ENCODE measurements at places on chromosomes 4 and X. TPM values are rescaled to one million over a fixed set of nuclear protein-coding genes. Genes with fewer than 3 reads are reported as not detected.

DNA sequence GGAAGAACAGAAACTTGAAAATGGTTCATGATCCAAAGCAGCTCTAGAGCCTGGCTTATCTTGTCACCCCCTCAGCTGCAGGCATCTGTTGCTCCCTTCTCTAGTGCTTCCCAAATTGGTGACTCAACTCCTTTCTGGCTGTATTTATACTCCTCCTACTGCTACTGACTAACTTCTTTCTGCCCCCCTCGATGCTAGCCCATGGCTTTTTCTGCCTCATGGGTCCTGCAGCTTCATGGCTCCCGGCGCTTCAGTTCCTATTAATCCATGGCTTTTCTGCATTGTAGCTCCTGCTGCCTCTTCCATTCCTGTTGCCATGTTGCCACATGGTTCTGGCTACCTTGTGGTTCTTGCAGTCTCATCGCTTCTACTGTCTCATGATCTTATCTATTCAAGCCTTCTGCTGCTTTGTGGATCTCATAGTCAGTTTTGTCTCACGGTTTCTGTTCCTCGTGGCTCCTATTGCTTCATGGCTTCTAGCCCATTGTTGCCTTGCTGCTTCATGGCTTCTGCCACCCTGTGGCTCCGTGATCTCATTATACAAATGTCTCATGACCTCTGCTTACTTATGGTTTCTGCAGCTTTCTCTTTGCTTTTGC, 48.1 kb downstream of the SMC1A start:
- no peak overlapping the region for H3K27ac ChIP-seq
- no peak overlapping the region for H3K4me3 ChIP-seq
- no peak for DNase-seq
- H3K4me1 ChIP-seq = no peaks in the 10 kb centered on the region

GRCh38 chrX:38438321-38438720, 85.9 kb downstream of the OTC start:
- no peaks in the 10 kb centered on the region for H3K4me1 ChIP-seq
- DNase-seq = no peak
- H3K27me3 ChIP-seq = no peaks in the 10 kb centered on the region
- H3K4me3 ChIP-seq = no peak overlapping the region
- H3K27ac ChIP-seq = no peak overlapping the region

DNA sequence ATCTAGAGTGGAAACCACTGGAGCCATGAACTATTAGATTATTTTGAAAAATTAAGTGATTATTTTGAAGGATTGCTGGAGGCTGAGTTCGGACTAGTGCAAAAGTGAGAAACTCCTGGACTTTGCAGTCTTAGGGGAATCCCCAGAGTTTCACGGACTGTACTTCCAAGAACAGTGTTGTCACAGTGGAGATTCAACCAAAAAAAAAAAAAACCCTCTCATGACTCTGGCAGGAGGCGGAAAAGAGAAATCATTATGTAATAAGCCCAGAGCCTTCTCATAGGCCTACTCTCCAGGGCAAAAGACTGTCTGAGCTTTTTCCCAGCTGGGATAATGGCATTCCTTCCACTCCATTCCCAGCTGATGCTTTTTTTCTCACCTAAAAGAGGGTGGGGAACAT, 16.8 kb upstream of the C4orf51 start:
- no peaks in the 10 kb centered on the region for H3K36me3 ChIP-seq
- no peaks in the 10 kb centered on the region for H3K27me3 ChIP-seq
- no peak overlapping the region for H3K4me3 ChIP-seq
- H3K27ac ChIP-seq = no peak overlapping the region
- no peak for DNase-seq
- no peaks in the 10 kb centered on the region for H3K4me1 ChIP-seq

GRCh38 chr4:61520166-61520565, 320.0 kb downstream of the ADGRL3 start:
- no peaks in the 10 kb centered on the region for H3K27me3 ChIP-seq
- no peak for DNase-seq

DNA sequence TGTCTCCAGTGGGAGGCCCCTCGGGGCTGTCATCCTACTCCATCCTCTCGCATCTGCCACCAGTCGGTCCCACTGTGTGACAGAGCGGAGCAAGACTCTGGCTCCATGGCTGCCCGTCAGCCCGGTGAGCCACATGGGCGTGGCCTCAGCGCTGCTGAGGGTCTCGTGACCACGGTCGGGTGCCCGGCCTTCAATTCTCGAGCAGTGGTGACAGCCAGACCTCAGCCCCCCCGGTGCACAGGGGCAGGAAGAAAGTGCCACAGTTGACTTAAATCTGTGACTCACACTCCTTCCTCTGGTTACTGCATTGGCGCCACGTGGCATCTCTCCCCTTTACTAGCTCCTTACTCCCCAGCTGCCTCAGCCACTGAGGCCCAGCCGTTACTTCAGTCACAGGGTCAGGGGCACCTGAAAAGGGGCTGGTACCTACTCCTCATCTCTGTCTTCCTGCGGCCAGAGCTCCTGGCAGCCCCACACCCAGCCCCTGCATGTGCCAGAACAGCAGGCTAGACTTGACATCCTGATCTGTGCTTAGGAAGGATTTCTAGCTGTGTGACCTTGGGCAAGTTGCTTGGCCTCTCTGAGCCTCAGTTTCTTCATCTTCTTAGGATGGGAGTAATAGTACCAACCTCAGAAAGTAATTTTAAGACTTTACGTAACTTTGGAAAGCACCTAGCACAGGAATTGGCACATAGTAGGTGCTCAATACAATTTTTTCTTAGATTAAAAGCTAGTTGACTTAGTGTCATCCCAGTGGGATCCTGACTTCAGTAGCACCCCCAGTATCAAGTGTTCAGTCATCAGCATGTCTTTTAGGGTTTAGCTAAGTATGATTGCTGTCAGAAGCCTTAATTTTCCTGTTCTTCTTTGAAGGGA, 66.1 kb downstream of the TNIP2 start:
- H3K4me1 ChIP-seq = no peaks in the 10 kb centered on the region
- peaks cover 60% of the 10 kb centered on the region for H3K36me3 ChIP-seq
- no peaks in the 10 kb centered on the region for H3K27me3 ChIP-seq

DNA sequence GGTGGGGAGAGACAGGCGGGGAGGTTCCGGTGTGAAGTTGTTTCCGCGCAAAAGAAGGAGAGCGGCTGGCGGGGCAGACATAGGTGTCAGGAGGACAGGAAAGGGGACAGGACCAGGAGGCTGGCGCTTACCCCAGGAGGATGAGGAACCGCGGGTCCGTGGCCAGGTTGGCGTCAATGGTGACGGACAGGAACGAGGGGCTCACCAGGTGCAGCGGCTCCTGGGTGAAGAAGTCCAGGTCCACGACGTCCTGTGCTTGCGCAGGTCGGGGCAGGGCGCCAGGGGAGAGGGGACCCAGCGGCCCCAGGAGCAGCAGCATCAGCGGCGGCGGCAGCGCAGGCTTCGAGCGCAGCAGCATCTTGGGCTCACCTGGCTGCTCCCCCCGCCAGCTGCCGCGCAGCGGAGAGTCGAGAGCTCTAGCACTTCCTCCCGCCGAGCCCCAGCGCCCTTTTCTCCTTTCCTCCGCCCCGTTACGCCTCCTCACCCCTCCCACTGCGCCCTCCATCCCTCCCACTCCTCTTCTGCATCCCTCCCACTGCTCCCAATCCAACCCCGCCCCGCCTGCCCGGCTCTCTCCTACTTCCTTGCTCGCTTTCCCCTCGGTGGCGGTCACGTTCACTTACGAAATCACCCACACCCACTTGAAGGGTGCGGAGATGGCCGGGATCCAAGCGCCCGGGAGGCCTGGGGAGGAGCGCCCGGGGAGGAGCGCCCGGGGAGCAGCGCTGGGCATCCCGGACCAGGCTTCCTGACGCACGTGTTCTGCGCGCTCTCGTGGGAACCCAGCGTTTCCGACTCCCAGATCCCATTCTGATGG, at the start of gene HPSE:
TSS of gene HPSE (minus strand) at position 424 of the 817 bp plus-strand sequence. CDS start at position 358, 66 bp downstream.
- H3K36me3 ChIP-seq = no peaks in the 10 kb centered on the region
- H3K4me1 ChIP-seq = peaks cover 23% of the 10 kb centered on the region
- H3K4me3 ChIP-seq = peak within 1 kb of the TSS; percentile 80
- DNase-seq = peak; percentile 70

DNA sequence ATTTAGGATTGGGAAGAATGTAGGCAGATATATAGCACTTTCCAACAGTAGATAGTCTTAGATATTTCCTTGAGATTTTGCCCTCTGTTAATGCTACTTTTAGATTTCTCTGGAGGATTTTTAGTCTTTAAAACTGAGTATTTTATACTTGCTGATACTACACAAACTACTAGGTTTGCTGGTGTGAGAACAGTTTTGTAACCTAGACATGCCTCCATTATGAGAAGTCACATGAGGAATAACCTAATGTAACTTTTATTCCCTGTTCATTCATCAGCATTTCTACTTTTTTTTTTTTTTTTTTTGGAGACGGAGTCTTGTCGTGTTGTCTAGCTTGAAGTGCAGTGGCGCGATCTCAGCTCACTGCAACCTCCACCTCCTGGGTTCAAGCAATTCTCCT, 137.2 kb downstream of the RAPGEF2 start:
- H3K4me1 ChIP-seq = peaks cover 7% of the 10 kb centered on the region
- H3K27me3 ChIP-seq = no peaks in the 10 kb centered on the region
- no peak overlapping the region for H3K27ac ChIP-seq
- no peak overlapping the region for H3K4me3 ChIP-seq
- no peak for DNase-seq
- H3K36me3 ChIP-seq = no peaks in the 10 kb centered on the region

- no peak for DNase-seq
- no peak overlapping the region for H3K4me3 ChIP-seq
- no peaks in the 10 kb centered on the region for H3K4me1 ChIP-seq
- H3K36me3 ChIP-seq = no peaks in the 10 kb centered on the region
Measured at GRCh38 chr4:29423836-29424721, 1296.1 kb upstream of the PCDH7 start.

GRCh38 chrX:129755779-129756650, 17.2 kb downstream of the XPNPEP2 start:
- no peak for DNase-seq
- no peak overlapping the region for H3K4me3 ChIP-seq
- no peaks in the 10 kb centered on the region for H3K36me3 ChIP-seq
- H3K27me3 ChIP-seq = no peaks in the 10 kb centered on the region
- peak overlapping the region; percentile 38 for H3K27ac ChIP-seq

GRCh38 chrX:69016293-69016941, 148.8 kb downstream of the PJA1 start:
- H3K4me1 ChIP-seq = no peaks in the 10 kb centered on the region
- H3K27ac ChIP-seq = no peak overlapping the region
- DNase-seq = no peak
- H3K36me3 ChIP-seq = no peaks in the 10 kb centered on the region
- no peak overlapping the region for H3K4me3 ChIP-seq

- H3K4me1 ChIP-seq = no peaks in the 10 kb centered on the region
- no peak for DNase-seq
- no peaks in the 10 kb centered on the region for H3K27me3 ChIP-seq
- H3K27ac ChIP-seq = no peak overlapping the region
- no peak overlapping the region for H3K4me3 ChIP-seq
Measured at GRCh38 chr4:167233685-167234315, 494 bp downstream of the SPOCK3 start.

- peak overlapping the region; percentile 60 for H3K27ac ChIP-seq
- peaks cover 9% of the 10 kb centered on the region for H3K36me3 ChIP-seq
- DNase-seq = no peak
- H3K4me3 ChIP-seq = peak overlapping the region; percentile 27
Measured at GRCh38 chrX:12979616-12980015, 4.7 kb downstream of the TMSB4X start.

GRCh38 chrX:22126327-22126726, 94.2 kb downstream of the PHEX start:
- DNase-seq = no peak
- H3K4me3 ChIP-seq = no peak overlapping the region
- H3K36me3 ChIP-seq = no peaks in the 10 kb centered on the region
- H3K27me3 ChIP-seq = no peaks in the 10 kb centered on the region

DNA sequence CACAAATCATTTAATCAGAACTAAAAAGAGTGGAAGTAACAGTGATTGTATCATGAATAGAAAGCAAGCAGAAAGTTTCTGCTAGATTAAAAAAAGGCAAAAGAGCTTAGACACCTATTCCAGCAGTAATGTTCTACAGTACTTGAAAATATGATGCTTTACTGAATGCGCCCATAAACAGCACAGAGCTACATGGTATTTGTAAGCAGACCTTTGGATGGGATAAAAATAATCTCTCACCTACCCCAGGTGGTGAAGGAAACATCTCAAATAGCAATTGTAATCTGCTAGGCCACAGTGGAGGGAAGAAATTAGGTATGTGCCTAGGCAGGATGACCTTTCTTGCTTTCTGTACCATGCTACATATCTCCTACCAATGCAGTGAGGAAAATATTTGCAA, 280.9 kb upstream of the PRKX start:
- no peaks in the 10 kb centered on the region for H3K4me1 ChIP-seq
- H3K4me3 ChIP-seq = no peak overlapping the region
- H3K36me3 ChIP-seq = no peaks in the 10 kb centered on the region
- DNase-seq = no peak

GRCh38 chr4:169253904-169254303, 16.9 kb downstream of the SH3RF1 start:
- no peak overlapping the region for H3K4me3 ChIP-seq
- H3K36me3 ChIP-seq = no peaks in the 10 kb centered on the region
- no peak overlapping the region for H3K27ac ChIP-seq
- H3K4me1 ChIP-seq = no peaks in the 10 kb centered on the region
- H3K27me3 ChIP-seq = no peaks in the 10 kb centered on the region

GRCh38 chr4:16213121-16213520, 13.2 kb downstream of the TAPT1 start:
- H3K27ac ChIP-seq = no peak overlapping the region
- H3K4me1 ChIP-seq = peaks cover 58% of the 10 kb centered on the region
- H3K4me3 ChIP-seq = no peak overlapping the region
- H3K36me3 ChIP-seq = peaks cover 7% of the 10 kb centered on the region
- no peaks in the 10 kb centered on the region for H3K27me3 ChIP-seq
- DNase-seq = peak; percentile 22

DNA sequence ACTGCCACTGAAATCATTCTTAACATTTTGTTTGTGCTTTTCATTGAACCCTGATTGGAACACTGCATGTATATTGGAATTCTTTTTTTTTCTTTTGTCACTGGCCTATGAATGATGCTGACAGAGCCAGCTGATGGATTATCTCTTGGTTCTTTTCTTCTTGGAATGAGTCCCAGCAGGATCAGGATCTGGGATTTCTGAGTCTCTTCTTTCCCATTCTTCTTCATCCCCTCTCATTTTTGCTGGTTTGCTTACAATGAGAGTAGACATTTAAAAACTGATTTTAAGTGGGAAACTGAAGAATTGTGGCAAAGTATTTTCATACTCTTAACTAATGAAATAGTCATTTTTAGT, 9.0 kb downstream of the DCUN1D4 start:
- H3K36me3 ChIP-seq = no peaks in the 10 kb centered on the region
- no peak for DNase-seq
- no peak overlapping the region for H3K27ac ChIP-seq
- H3K27me3 ChIP-seq = no peaks in the 10 kb centered on the region
- H3K4me1 ChIP-seq = no peaks in the 10 kb centered on the region

DNA sequence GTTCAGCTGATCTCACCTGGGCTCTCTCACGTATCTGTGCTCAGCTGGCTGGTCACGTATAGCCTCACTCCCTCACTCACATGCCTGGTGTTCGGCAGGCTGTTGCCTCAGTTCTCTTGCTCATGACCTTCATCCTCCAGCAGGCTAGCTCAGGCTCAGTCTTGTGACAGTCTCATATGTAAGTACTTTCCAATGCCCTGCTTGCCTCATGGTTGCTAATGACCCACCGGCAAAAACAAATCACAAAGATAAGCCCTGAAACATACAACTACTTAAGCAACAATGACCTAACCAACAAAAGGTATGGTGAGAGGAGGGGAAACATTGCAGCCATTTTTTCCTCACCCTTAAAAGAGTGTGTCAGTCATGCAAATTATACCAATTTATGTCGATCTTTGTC, 25.0 kb downstream of the MEPE start:
- H3K36me3 ChIP-seq = no peaks in the 10 kb centered on the region
- H3K4me3 ChIP-seq = no peak overlapping the region
- DNase-seq = no peak

Gene RGN
- polyA plus RNA-seq = not detected

Gene SASH3
- 211 TPM for polyA plus RNA-seq

Gene SORBS2
- polyA plus RNA-seq = not detected

Gene PGK1
- 461 TPM for polyA plus RNA-seq

Gene F8A1
- polyA plus RNA-seq = 20.3 TPM

Gene OSTC
- 153 TPM for polyA plus RNA-seq

Gene CCDC149
- polyA plus RNA-seq = 0.11 TPM

Gene ESX1
- not detected for polyA plus RNA-seq
